ENCODE measurements at places on chromosomes 12 and 14.

GRCh38 chr14:38944691-38945090 is 158.3 kb downstream of the SEC23A start:
- DNase-seq = no peak

DNA sequence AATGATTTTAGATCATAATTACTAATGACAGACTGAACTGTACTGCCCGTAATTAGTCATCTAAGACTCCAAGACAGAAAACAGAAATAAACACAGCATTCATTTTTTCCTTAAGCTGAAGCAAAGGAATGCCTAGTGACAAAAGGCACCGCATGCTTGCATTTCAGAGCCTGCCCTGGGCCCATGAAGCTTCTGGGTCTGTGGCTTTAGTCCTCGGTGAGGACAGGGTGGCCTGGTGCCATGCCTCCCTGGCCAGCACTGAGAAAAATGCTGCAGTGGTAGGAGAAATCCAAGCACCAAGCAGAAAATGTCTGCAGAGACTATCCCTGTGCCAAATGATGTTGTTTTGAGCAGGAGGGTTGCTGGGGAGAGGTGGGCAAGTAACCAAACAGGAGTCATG is 171.6 kb downstream of the CALM1 start:
- DNase-seq = no peak

- no peak for DNase-seq
These were observed 84.6 kb upstream of the PTPRB start for GRCh38 chr12:70721656-70722357.

DNA sequence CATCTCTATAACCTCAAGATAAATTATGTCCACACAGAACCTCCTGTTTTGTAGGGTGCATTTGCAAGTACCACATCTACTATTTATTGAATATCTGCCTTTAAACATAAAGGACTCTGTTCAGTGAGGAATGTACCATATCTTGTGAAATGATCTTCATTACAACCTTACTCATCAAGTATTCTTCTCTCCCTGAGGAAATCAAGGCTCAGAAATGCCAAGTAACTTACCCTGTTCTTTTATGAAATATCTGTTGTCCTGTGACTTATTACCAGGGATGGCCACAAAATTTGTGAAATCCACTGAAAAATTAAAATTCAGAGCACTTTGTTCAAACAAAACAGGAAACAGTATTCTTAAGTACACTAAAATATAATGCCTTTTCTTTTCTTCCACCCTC is 366.7 kb downstream of the GALC start:
- no peak for DNase-seq

GRCh38 chr12:77089686-77090220 is 24.4 kb upstream of the E2F7 start:
- DNase-seq = no peak

GRCh38 chr14:72559202-72559601 is 334.7 kb downstream of the DPF3 start:
- DNase-seq = no peak

- DNase-seq = no peak
These were observed 35.7 kb downstream of the IQSEC3 start for GRCh38 chr12:101969-102878.

DNA sequence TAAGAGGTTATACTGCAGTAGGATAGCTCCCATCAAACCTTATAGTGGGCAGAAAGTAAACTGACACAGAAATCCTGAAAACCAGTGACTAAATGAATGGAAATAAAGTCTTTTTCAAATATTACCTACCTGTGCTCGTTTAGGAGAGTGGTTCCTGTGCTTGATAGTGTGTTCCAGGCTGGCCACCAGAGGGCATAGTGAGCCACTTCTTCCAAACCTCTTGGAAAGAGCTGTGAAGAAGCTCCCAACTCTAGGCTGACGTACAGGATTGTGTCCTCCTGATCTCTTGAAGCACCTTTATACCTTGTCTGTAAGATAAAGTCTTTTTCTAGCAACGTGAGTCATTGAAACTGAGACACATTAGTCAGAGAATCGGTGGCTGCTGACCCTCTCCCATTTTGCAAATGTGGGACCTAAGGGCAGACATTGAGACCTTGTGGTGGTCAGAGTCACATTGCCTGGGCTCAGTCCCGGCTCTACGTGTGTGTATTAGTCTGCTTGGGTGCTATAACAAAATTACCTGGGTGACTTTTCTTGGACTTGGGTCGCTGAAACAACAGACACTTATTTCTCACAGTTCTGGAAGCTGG is 17.6 kb downstream of the TDP1 start:
- DNase-seq = peak; percentile 58

DNA sequence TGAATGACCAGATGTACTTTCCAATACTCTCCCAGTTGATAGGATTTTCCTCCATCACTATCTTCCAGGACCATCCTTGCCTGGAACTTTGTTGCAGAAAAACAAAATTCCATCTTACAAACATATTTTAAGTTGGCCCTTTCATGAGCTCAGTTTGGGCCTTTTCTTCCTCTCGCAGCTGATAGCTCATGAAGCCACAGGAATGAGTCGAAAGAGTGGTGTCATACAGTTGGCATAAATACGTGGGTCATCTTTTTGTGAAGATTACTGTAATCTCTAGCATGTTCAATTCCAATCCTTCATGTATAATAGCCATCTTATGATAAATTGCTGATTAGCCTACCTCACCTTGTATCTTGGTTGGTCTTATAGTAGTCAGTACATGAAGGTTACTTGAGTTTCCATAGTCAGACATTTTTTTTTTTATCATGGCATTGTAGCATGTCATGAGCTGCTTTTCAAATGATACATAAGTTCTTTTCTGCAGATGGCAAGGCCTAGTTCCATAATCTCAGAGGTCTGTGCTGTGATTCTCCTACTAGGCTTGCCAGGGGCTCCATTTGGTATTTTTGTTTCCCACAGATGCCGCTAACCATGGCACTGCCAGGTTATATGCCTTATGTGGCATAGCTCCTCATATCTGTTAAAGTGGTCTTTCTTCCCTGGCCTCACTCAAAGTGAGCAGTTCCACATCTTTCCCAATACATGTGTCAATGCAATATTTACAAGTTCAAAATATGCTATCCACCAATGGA is 380.6 kb upstream of the DCN start:
- no peak for DNase-seq

GRCh38 chr14:30484976-30485375 is 74.0 kb upstream of the G2E3 start:
- DNase-seq = no peak

- no peak for DNase-seq
These were observed 144.6 kb upstream of the RASSF8 start for GRCh38 chr12:25813843-25814242.

GRCh38 chr14:92687681-92688433 is 60.6 kb downstream of the LGMN start:
- peak; percentile 49 for DNase-seq

- no peak for DNase-seq
These were observed 143.4 kb downstream of the BTG1 start for GRCh38 chr12:92002195-92002649.

- no peak for DNase-seq
These were observed 83.0 kb upstream of the CCND2 start for GRCh38 chr12:4190366-4191063.

GRCh38 chr12:52082669-52082987 is 3.1 kb downstream of the SMIM41 start:
- DNase-seq = no peak

DNA sequence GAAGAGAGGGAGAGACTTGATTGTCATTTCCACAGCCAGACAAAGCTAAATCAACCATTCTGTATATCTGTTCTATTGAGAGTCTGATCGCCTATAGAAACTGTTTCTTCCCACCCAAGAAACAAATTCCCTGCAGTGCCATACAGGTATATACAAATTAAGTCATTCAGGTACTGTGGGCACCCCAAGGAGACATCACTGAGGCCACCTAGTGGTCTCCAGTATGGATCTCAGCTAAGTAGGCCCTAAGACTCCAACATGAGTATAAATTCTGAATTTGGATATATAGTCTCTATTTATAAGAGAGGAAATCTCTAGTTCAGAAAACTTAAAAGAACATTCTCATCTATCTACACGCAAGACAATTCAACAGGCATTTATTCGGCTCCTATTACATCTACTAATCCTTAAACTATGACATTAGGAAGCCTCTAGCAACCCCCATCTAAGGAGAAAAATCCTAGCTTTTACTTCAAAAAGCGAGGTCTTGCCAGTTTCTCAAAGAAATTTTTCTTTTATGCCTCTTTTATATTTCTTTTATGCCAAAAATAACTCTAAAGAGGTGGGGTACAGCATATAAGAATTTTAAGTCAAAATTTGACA is 62.6 kb downstream of the DCAF5 start:
- DNase-seq = peak; percentile 12

GRCh38 chr12:31582155-31582554 is 8.8 kb downstream of the DENND5B start:
- DNase-seq = no peak

GRCh38 chr12:54526812-54527630 is 22.4 kb upstream of the PDE1B start:
- no peak for DNase-seq

DNA sequence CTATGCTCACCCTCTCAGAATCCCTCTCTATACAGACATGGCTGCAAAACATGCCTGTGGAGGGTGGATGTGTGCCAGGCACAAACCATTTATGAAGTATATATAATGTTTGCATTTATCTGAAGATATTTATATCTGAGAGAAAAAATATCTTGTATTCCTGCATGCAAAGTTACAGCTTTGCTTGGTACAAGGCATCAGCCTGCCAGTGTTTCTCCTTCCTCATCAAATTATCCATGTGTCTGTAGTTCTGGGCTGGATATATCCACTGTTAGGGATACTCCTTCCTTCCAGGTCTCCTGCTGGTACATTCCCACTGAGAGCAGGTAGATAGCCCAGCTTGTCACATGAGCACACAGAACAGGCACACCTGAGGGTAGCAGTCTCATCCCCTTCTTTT is 12.0 kb downstream of the HOXC4 start:
- DNase-seq = no peak

- no peak for DNase-seq
These were observed 95.1 kb downstream of the EP400 start for GRCh38 chr12:132044661-132045412.

GRCh38 chr12:13843841-13844240 is 137.6 kb downstream of the GRIN2B start:
- DNase-seq = no peak

DNA sequence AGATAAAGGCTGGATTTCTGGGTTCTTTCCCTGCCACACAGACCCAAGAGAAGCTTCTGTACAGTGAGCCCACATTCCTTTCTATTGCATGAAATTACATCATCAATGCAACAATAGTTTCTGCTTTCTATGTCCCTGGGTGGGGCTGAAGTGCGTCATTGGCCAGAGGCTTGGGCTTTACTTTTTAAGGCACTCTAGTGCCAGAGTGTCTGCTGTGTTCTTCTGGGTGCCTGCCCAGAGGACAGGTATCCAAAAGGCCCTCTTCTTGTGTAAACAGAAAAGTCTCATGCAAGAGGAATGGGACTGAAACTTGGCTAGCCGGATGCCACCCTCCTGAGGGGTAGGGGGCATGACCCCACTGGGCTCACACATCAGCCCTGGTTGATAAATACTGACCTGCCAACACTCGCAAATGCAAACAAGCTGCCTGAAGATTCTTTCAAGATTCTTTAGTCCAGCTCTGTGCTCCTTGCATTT is 5.9 kb downstream of the KRT86 start:
- no peak for DNase-seq

GRCh38 chr12:44972746-44973421 is 78.0 kb downstream of the DBX2 start:
- DNase-seq = no peak

DNA sequence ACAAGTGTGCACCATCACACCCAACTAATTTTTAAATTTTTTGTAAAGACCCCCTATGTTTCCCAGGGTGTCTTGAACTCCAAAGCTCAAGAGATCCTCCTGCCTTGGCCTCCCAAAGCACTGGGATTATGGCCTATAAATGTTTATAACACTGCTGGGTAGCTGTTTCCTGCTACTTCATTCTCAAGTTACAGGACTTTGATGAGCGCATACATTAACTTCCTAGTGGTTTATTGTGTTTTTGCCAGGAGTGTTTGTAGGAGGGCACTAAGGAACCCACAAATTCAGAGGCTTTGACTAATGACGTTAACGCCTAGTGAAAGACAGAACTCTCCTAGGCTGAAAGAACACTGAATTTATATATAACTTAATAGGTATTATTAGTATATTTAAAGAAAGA is 15.2 kb upstream of the NAA30 start:
- DNase-seq = no peak

- DNase-seq = no peak
These were observed 38.9 kb upstream of the CIT start for GRCh38 chr12:119915894-119916510.

DNA sequence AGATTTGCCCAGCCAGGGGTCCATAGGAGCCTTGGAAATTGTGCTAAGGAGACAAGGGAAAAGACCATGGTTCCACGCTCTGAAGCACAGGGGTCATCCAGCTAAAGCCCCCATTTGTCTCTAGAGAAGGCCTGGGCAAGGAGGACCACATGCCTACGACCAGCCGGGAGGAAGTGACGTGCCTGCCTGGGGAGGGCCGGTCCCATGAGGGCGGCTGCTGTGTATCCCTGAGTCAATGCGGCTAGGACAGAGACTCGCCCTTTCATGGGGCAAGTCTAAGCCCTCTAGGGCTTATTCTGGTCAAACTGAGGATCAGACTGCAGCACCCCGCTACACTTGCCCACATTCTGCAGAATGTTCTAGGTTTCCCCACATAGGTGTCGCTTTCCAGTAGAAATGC is 20.6 kb upstream of the RIN3 start:
- DNase-seq = no peak

DNA sequence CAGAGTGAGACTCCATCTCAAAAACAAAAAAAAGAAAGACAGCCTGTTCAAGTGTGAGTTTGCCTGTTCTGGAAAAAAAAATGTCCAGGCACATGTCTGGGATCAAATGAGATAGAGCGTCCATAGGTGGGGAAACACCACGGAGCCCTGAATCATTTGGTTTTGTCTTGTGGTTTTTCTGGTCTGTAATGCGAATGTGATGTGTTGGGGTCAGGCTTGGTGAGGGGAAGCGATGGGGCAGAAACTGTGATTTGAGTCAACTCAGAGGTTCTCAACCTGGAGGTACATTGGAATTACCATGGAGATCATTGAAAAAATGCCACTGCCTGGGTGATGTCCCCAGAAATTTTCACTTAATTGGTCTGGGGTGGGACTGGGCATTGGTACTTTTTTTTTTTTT is 183.9 kb upstream of the PWP1 start:
- DNase-seq = no peak

- no peak for DNase-seq
These were observed 26.5 kb downstream of the KRT80 start for GRCh38 chr12:52165096-52165855.

- DNase-seq = no peak
These were observed 54.0 kb downstream of the ZNF641 start for GRCh38 chr12:48296586-48297282.

GRCh38 chr12:81953541-81953940 is 194.4 kb upstream of the PPFIA2 start:
- no peak for DNase-seq

DNA sequence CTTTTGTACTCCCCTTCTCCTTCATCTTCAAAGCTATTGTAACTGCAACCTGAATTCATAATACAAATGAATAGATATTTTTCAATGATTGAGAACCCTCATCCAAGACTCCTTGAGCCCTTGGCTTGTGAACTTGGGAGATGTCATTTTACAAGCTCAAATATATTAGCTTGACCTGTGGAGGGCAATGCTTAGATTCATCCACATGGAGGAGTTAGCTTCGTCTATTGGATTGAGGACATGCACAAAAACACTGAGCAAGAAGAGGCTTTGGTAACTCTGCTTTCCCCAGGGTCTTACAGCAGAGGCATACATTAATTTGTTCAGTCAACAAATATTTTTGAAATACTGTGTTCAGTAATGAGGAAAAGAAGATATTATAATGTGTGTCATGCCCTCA is 101.1 kb downstream of the OTOGL start:
- no peak for DNase-seq
